Myometrial cell (primary cell): ENCODE measurements at places on chromosomes 7 and 10. TPM values are rescaled to one million over a fixed set of nuclear protein-coding genes. Genes with fewer than 3 reads are reported as not detected.

MNX1 gene
- not detected in 2 replicates for total RNA-seq

ANXA8L1 gene
- 0.86 and 2.7 TPM in 2 replicates for total RNA-seq

SLC35G1 gene
- total RNA-seq = 3.0 and 3.7 TPM in 2 replicates

CPEB3 gene
- 0.29 and 0.53 TPM in 2 replicates for total RNA-seq

MKI67 gene
- total RNA-seq = 16.7 and 23.7 TPM in 2 replicates

TMEM139 gene
- not detected in 2 replicates for total RNA-seq

PRKG1 gene
- total RNA-seq = 0.71 and 2.6 TPM in 2 replicates

MAD1L1 gene
- total RNA-seq = 53.3 and 55.3 TPM in 2 replicates

KIAA1549 gene
- 1.2 and 1.4 TPM in 2 replicates for total RNA-seq

FZD8 gene
- total RNA-seq = 1.8 and 2.0 TPM in 2 replicates
